ENCODE measurements at places on chromosomes 5 and 9.
A peak's percentile ranks its signal among the peaks of the same experiment; 100 is the strongest.

DNA sequence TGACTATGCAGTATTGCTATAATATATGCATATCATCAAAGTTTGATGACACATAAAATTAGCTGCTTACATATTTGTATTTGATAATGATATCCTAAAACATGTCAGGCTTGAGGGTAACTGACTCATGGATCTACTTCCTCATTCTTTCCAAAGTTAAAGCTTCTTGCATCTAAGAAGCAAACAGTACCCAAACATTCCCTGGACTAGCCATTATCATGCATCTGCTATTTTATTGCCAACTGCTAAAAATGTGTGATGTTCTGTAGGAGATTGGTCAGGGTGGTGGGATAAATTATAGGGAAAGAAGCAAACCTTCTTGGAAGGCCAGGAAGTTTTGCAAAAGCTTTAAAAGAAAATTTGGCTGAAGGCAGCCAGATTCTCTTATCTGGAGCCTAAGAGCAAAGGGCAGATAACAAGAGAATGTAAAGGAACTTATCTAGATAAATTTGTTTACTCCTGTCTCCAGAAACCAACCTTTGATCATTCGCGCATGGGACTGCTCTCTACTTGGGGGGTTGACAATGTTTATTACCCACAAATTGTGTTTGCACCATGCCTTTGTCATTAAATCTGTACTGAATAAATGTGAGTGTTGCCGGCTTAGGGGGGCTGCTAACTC lies 604.1 kb upstream of the TLE4 start:
- no peak for DNase-seq

GRCh38 chr9:88723751-88724150 lies 188.8 kb downstream of the NXNL2 start:
- no peak for DNase-seq

- DNase-seq = no peak
These were observed 205.4 kb downstream of the LURAP1L start for GRCh38 chr9:12980085-12980851.

DNA sequence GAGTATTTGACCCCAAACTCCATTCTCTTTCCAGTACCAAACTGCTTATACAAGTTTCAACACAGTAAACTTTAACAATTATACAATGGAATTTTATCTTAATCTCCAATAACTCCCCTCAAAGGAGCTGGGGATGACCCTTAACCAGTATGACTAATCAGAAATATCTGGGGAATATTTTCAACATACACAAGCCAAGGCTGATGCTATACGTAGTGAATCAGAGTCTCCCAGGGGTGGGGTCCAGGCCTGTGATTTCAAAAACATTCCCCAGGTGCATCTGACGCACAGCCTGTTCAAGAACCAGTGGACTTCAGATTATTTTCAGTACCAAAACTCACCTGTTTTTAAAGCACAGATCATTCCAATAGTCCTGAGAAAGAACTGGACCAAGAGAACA lies 11.8 kb upstream of the SEMA5A start:
- DNase-seq = no peak

- no peak for DNase-seq
These were observed 64.8 kb downstream of the PAX5 start for GRCh38 chr9:36969216-36969771.

DNA sequence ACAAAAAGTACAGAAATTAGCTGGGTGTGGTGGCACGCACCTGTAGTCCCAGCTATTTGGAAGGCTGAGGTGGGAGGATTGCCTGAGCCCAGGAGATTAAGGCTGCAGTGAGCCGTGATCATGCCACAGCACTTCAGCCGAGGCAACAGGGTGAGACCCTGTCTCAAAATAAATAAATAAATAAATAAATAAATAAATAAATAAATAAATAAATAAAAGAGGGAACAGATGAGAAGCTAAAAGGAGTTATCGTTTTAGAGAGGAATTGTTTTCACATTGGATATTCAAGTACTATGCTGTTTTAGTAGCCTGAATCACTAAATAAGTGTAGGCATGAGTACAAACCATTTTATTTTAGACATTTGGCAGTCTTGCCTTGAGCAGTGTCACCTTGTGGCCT lies 151.7 kb downstream of the UNC13B start:
- DNase-seq = no peak

DNA sequence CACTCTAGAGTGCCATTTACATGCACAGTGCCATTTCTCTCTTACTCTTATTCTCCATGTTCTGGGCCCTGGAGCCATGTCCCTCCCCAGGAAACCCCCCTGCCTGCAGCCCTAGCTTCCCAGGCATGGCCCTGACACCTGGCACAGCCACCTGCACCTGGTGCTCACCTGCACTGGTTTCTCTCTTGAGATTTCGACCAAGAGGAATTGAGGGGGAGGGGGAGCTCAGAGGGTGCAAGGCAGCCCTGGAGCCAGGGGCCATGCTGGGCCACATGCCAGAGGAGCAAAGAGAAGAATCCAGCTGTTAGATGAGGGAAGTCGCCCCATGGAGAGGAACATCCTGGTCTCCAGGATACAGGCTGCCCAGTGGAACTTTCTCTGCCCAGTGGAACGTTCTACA lies 65.0 kb upstream of the RAPGEF1 start:
- peak; percentile 58 for DNase-seq

DNA sequence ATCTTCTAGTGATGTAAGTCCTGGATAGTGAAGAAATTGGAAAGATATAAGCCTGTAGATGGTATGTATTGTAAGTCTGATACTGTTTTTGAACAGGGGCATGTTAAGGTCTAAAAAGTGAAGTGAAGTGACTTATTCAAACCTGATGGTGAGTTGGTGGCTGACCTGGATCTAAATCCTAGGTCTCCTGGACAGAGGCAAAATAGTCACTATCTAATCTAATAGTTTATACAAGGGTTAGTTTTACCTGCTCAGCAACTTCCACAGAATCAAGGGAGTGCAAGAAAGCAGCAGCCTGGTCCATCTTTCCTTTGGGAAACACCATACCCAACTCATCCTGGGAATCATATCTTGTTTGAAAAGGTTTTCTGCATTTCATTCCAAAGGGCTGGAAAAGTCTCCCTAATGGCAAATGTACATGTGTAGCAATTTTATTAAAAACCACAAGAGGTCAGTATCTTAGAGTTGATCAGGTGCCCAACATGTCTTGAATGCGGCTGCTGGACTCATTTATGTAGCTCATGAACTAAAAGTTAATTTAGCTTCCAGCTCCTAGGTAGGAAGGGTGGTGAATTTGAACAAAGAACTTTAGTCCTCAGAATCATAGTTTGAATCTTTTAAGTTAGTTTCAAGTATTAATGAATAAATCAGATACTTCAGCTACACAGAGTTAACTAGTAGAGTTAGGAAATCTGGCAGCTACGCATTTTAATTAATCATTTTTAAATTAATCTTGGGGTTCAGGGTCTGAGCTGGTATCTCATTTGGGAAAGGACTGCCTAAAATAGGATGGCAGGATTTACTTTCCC lies 26.0 kb downstream of the SKP2 start:
- DNase-seq = peak; percentile 13

- peak; percentile 13 for DNase-seq
These were observed 113.9 kb downstream of the WNK2 start for GRCh38 chr9:93297659-93298497.

GRCh38 chr9:109428854-109429253 lies 69.3 kb downstream of the PTPN3 start:
- DNase-seq = no peak

DNA sequence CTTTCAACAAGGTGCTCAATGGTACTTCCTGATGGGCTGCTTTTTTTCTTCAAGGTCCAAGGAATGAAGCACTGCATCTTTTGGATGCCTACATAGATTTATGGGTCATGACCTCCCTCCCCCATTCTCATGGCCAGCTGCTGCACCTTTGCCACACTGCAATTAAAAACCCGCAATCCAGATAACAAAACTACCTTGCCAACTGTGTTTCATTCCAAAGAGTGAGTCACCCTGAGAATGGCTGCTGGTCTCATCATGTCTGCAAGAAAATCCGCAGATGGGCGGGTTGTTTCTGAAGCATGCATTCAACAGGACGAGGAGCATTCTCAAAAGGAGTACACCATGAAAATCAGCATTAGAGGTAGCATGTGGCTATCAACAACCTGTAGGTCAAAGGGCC lies 139.8 kb downstream of the ELAVL2 start:
- DNase-seq = no peak

GRCh38 chr9:133592731-133593409 lies 16.3 kb downstream of the FAM163B start:
- no peak for DNase-seq

- DNase-seq = no peak
These were observed 624.2 kb upstream of the ZNF608 start for GRCh38 chr5:125370461-125371205.

- no peak for DNase-seq
These were observed 344.8 kb downstream of the MTRR start for GRCh38 chr5:8213701-8214240.

DNA sequence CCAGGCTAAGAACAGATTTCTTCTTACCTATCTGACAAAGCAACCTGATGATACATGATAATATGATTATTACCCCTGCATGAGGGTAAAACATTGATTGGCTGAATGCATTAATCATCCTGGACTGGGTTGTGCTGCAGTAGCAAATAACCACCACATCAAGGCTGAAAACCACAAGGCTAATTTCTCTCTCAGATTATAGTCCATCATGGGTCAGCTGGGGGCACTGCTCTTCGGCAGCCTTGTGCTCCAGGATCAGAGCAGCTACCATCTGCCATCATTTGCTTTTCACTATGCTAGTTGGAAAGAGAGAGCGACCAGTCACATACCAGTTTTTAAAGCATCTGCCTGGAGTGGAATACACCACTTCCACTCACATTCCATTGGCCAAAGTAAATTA lies 383.5 kb downstream of the RASEF start:
- DNase-seq = no peak

- DNase-seq = no peak
These were observed 305.9 kb downstream of the MLLT3 start for GRCh38 chr9:20316372-20316771.

- DNase-seq = peak; percentile 74
These were observed 302.1 kb downstream of the CSNK1G3 start for GRCh38 chr5:123813937-123814624.

- peak; percentile 97 for DNase-seq
These were observed 47.8 kb downstream of the RETREG1 start for GRCh38 chr5:16568875-16569580.
